Stimulated activated CD4-positive, alpha-beta T cell treated with anti-CD3 and anti-CD28 coated beads, Interleukin-1b, Interleukin-23, amount 100 ng/mL, for 1 hour (primary cell): ENCODE measurements at places on chromosomes 7 and 10.

- no peak for DNase-seq
Measured at GRCh38 chr7:16739863-16740622, 13.5 kb upstream of the TSPAN13 start.

GRCh38 chr7:143884969-143885559, 16.9 kb downstream of the TCAF1 start:
- no peak for DNase-seq

DNA sequence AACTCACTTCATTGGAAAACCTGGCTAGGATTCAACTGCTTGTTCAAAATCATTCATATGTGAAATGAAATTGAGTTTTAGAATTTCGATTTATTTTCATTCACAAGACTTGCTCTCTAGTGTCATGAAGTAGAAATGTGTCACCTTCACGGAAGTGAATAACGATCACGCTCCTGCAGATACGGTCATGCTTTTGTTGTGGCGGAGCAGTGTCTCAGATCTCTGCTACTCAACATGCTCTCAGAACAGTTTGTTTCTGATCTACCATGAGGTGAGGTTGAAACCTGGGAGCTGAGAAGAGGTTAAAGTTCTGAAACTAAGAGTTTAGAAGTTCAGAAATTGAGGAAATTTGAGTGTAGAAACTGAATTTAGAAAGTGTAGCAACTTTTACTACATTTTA, 13.8 kb upstream of the PITRM1 start:
- no peak for DNase-seq

GRCh38 chr10:114303556-114303955, 64.5 kb downstream of the VWA2 start:
- no peak for DNase-seq

GRCh38 chr7:42692621-42693020, 219.2 kb downstream of the C7orf25 start:
- DNase-seq = no peak

DNA sequence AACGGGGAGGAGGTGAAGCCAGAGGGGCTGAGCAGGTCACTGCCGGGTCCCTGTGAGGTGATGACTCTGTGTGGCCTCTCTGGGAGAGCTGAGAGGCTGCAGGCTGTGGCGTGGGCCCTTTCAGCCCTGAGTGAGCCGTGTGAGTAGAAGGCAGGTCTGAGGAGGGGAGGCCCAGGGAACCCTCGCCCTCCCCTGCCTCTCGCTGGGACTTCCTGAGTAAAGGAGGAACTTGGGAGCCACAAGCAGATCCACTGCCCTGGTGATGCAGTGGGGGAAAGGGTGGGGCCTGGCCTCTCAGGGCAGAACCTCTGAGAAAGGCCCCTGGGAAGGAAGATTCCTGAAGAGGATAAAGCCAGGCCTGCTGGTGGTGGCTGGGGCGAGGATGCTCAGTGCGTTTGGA, 22.8 kb downstream of the EEPD1 start:
- DNase-seq = no peak

GRCh38 chr7:123867225-123867624, 22.3 kb downstream of the HYAL4 start:
- no peak for DNase-seq

GRCh38 chr7:55484241-55484640, 88.1 kb downstream of the VOPP1 start:
- DNase-seq = no peak

- no peak for DNase-seq
Measured at GRCh38 chr10:89846786-89847185, 145.4 kb downstream of the KIF20B start.

DNA sequence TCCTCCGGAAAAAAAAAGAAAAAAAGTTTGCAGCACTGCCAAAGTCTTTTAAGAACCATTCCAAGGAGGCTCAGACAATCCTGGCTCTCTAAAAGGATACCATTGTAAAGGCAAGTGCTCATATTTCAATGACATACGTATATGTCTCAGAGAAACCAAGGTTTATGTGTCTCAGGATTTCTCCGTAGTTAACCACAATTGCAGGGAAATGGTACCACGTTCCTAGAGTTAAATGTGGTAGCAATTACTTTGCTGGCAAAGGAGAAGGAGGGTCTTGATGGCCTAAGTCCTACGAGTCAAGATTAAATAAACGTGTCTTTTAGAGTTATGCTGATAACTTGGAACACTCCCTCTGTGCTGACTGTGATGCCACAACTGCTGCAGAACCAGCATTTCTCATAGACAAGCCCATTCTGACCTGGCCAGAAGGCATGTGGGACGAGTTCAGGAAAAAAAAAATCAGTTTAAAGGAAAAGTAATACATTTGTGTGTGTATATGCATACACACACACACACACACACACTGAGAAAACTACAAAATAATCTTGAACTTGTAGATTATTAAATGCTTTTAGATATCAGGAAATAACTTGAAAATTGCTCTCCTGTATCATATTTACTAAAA, 245.9 kb downstream of the FGFR2 start:
- DNase-seq = no peak

GRCh38 chr10:84355106-84355505, 26.7 kb downstream of the CCSER2 start:
- no peak for DNase-seq

DNA sequence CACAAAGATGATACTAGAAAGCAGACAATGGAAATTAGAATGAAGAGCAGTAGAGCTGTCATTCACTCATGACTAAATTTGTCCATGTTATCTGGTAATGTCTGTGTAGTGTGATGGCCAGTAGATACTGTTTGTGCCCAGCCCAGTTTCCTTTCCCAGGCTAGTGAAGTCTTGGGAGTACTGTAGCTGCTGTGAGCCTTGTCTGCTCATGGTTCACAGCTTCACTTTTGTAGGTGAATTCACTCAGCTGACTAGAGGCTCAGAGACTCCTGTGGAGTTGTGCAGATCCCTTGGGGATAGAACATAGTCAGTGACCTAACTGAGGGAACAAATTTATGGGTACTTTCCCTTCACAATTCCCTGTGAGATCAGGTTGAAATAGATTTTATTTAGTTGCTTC, 572.5 kb downstream of the ARL4A start:
- no peak for DNase-seq

GRCh38 chr7:14905764-14906163, 3.2 kb upstream of the DGKB start:
- DNase-seq = no peak

DNA sequence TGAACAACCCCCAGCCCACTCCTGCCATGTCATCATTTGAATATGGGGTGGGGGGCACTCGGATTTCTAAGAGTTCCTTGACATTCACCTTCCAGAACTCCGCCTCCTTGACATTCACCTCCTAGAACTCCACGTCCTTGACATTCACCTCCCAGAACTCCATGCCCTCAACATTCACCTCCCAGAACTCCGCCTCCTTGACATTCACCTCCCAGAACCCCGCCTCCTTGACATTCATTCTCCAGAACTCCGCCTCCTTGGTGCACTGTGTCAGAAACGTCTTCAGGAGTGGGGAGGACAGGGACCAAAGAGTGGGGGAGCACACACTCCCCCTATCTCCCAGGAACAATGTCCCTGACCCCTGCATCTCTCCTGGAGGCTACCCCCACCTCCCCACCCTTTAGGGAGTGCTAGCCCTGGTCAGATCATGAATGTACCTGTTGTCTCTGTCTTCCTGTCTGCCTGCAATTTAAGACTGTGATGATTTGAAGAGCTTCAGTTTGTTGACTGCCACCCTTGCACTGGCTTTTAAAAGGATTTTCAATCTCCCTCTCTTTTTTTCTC, 110.1 kb downstream of the NPTX2 start:
- DNase-seq = no peak

GRCh38 chr10:66990143-66990830, 64.5 kb downstream of the LRRTM3 start:
- DNase-seq = no peak

DNA sequence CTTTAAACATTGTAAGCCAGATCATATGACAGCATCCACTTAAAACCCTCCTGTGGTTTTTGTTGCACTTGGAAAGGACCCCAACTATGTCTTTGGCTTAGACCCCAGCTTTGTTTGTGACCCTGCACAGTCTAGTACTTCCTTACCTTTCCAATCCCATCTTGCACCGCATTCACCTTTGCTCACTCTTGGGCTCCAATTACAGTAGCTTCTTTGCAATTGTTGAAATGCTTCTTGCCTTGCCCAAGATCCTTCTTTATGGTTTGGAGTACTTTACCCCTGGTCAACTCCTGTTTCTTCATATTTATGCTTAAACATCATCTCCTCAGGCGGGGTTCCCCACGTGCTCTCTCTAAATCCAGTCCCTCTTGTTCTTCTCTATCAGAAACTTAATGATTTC, 162.6 kb downstream of the PTEN start:
- no peak for DNase-seq

DNA sequence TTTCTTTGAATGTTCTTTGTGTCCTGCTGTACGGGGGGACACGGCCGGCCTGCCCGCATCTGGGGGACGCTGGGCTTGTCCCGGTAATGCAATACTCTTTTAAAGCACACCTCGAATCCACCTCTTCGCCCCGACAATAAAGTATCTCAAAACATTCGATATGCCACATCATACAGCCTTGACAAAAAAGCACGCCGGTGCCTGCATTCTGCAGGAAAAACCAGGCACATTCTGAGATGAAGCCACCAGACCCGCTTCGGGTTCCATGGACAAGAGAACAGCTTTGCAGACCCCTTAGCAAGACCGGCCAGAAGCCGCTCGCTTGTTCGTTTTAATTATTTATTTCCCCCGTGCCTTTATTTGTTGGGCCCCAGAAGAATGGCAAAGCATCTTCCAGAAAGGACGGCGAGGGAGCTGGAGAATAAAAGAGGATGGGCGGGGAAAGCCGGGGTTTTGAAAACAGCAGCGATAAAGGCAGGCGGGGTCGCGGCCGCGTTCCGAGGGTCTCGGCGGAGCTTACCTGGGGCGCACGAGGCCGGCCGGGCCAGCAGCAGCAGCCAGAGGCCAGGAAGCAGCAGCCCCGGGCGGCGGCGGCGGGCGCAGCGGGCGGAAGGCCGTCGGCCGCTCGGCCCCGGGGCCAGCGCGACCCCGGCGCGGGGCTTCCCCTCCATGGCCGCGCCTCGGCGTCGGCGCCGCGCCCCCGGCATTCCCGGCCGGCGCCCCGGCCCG, 462 bp downstream of the KIAA1549 start:
- DNase-seq = no peak

GRCh38 chr10:28545967-28546644, 13.2 kb downstream of the WAC start:
- no peak for DNase-seq

- DNase-seq = no peak
Measured at GRCh38 chr10:72503241-72503640, 122.6 kb downstream of the MICU1 start.

DNA sequence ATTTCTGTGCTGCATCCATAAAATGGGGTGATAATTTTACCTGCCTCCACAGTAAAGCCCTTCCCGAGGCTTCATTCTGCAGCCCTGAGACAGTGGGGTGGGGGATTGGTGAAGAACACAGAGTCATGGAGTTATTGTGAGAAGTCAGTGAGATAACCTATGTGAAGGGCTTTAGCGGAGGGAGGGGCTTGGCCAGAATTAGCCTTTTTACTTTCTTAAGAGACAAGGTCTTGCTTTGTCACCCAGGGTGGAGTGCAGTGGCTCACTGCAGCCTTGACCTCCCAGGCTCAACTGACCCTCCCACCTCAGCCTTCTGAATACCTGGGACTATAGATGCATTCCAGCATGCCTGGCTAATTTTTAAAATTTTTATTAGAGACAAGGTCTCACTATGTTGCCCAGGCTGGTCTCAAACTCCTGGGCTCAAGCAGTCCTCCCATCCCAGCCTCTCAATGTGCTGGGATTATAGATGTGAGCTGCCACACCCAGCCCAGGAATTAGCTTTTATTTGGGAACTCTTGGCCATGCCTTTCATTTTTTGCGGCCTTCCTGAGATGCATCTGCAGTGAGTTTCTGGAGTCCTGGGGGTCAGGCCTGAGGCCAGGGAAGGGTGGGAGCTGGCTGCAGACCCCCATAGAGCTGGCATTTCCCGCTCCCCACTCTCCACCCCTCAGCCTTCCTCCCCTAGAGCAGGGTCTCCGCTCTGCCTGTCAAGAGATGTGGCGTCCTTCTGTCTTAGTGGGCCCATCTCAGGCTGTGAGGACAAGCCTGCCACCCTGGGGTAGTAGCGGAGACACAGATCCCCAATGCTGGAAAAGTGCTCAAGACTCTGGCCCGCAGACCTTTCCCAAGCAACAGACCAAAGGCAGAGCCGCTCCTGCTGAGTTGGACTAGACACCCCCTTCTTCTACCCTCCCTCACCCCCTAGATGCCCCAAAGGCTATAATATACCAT, 77.0 kb downstream of the ZMIZ1 start:
- no peak for DNase-seq

- DNase-seq = no peak
Measured at GRCh38 chr10:123559823-123560092, 106.4 kb upstream of the GPR26 start.

DNA sequence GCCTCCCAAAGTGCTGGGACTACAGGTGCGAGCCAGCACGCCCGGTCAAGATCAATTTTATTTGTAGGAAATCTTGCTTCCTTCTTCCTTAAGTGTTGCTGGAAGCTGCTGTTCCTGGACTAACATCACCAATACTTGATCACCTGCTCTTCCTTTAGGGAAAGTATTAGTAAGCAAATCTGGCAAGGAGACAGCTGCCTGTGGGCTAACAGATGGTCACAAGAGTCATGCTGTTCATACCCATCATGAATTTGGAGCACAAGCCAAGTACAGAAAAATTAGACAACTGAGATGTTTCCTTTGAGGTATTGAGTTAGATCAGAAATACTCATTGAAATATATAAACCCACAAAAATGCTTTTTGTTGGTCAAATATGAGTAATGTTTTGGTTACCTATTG, 27.9 kb downstream of the BAIAP2L1 start:
- no peak for DNase-seq

- no peak for DNase-seq
Measured at GRCh38 chr10:132363921-132364593, 32.1 kb downstream of the LRRC27 start.

- no peak for DNase-seq
Measured at GRCh38 chr10:88987243-88987725, 3.3 kb upstream of the FAS start.

GRCh38 chr10:18438361-18439126, 212.8 kb downstream of the NSUN6 start:
- no peak for DNase-seq

DNA sequence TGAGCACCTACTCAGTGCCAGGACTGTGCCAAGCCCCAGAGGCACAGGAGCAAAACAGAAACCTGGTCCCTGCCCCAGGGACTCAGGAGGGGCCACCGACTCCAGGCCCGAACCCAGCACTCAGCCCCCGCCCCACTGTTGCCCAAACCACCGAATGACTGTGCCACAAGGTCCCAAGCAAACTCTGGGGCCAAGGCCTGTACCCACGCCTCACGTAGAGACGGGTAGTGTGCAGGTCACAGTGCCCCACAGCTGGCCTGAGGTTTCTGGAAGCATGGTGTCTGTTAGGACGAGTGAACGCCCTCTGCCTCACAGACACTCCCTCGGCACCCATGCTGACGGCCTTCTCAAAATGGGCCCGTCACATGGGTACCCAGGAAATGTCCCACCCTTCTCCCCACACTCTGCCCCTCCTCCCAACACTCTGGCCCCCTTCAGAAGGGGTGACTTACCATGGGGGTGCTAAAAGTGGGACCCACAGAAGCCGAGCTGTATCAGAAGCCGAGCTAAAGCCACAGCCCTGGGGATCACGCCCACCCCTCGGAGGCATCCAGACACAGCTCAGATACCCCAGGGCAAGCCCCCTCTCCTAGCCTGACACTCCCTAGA, 44.2 kb downstream of the CTBP2 start:
- no peak for DNase-seq
